NCI-H446 (cell line): ENCODE measurements at places on chromosomes 2 and 18.

DNA sequence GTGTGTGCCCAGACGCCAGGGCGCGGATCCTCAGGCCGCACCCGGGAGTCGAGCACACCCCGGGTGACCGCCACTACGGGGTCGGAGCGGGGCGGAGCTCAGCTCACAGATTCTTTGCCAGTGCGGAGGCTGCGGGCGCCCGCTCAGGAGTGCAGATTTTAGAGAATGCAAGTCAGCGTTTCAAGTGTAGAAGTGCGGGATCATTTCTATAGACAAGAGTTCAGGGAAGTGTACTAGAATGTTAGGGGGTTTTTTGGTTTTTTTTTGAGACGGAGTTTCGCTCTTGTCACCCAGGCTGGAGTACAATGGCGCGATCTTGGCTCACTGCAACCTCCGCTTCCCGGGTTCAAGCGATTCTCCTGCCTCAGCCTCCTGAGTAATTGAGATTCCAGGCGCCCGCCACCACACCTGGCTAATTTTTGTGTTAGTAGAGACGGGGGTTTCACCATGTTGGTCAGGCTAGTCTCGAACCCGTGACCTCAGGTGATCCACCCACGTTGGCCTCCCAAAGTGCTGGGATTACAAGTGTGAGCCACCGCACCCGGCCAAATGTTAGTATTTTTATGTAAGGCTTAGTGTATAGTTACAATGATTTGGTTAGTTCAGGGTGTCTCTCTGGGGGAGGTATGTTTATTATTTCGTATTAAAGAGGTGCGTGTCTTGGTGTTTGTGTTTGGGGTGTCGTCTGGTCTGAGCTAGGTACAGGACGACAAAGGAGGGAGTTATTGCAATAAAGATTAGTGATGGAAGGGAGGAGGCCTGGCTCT lies 619 bp upstream of the FAM168B start:
- DNase-seq: peak; percentile 80

DNA sequence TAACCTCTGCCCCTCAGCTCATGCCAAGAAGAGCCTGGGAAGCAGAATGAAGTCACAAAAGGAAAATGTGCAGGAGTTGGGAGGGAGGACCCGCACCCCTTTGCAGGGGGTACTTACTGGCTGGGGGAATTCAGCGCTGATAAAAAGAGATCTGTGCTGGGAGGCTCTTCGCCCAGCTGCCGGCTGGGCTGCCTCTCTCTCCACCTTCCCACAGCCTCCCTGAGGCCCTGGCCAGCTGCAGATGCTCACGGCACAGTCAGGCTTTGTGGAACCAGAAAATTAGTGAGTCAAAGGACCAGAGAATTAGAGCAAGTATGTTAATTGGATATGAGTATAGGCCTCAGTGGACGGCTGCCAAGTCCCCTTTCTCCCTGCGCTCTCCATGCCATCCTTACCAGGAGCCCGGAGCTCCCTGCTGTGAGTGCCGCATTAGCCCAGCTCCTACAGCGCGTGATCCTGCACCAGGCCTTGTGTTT lies 181.7 kb upstream of the SH3BP4 start:
- peak; percentile 20 for DNase-seq

- no peak for DNase-seq
These were observed at the start of gene RAPGEF4 for GRCh38 chr2:172735582-172736423. TSS of gene RAPGEF4 (plus strand) at chr2:172735845. CDS start at chr2:172735984, 139 bp downstream.

DNA sequence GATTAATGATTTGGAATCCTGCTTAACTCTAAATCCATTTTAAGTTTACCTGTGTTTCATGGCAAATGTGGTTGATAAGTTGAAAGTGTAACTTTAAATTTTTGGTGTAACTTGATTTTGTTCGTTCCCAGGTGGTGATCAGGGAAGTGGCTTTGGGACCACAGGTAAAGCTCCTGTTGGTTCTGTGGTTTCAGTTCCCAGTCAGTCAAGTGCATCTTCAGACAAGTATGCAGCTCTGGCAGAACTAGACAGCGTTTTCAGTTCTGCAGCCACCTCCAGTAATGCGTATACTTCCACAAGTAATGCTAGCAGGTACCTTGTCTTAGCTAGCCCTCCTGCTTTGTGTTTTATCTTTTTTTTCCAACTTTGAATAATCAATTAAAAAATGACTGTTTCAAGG lies 62.8 kb downstream of the AGFG1 start:
- DNase-seq: no peak

- no peak for DNase-seq
These were observed 119.2 kb downstream of the ETAA1 start for GRCh38 chr2:67516362-67516761.

- no peak for DNase-seq
These were observed 75.4 kb downstream of the DYSF start for GRCh38 chr2:71528749-71529148.

GRCh38 chr2:193679847-193680246 lies 1485.1 kb upstream of the TMEFF2 start:
- DNase-seq: no peak

DNA sequence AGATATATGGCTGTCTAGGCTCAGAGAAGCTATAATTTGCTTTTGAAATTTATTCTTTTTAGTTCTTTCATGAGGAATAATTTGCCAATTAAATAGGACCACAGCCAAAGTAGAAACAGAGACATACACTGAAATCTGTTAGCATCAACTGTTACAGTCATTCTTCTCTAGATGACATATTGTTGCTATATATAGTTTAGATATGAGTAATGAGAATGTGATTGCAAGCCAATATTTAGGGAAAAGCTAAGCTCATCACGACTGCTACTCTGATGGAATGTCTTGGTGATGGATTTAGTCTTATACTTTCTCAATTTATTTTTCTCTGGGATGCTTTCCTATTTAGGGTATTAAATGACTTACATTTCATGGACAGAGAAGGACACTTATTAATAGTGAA lies 259.1 kb downstream of the LNPK start:
- DNase-seq: no peak

DNA sequence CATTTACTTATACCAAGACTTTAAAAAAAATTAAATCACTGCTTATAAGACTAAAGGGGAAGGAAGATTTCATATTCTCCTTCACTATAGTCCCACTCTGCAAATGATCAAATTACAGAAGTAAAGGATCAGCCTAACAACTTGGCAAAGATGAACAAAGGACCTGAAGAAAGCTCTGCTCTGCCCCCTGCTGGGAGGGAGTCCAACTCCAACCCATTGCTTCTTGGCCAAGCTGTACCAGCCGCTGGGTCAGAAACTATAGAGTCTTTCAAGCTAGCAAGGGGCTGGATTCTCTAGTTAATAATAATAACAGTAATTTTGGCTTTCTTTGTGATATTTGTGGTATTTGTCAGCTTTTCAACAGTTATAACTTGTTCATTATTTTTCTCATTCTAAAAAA lies 927.0 kb upstream of the CRIM1 start:
- DNase-seq: no peak

DNA sequence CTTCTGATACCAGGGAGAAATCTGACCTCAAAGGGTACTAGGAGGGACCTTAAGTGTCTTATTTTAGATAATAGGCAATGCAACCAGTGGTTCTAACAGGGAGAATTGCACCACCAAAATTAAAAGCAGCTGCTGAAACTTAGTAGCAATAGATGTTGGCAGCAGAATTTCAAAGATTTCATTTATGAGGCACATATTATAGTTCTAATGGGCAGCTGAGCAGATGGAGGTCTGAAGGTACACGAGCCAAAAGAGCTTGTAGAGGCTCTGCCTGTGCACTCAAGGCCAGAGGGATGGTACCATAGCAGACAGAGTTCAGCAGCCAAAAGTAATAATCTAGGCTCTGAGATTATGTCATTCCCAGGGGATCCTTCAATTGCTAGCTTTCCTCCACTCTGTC lies 87.3 kb upstream of the NCKAP5 start:
- DNase-seq: no peak

DNA sequence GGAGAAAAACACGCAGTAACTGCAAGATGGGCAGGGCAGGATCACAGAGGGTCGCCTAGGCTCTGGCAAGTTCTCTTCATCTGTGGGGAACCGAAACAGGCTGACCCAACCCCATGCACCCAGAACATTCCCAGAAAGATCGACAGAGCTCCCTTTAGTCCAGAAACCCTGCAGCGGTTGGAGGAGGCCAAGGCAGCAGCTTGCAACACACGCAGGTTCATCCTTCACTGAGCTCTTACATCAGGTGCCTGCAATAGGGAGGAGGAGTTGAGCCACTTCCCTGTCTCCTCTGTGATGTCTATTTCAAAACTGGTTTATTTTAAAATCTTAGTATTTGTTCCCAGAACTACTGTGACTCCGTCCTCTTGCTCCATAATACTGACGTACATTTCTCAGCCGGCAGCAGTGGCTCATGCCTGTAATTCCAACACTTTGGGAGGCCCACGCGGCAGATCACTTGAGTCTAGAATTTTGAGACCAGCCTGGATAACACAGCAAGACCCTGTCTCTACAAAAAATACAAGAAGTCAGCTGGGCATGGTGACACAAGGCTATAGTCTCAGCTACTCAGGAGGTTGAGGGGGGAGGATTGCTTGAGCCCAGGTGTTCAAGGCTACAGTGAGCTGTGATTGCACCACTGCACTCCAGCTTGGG lies 11.5 kb upstream of the SLC11A1 start:
- DNase-seq: no peak

GRCh38 chr18:24306201-24306600 lies 91.4 kb downstream of the OSBPL1A start:
- no peak for DNase-seq

DNA sequence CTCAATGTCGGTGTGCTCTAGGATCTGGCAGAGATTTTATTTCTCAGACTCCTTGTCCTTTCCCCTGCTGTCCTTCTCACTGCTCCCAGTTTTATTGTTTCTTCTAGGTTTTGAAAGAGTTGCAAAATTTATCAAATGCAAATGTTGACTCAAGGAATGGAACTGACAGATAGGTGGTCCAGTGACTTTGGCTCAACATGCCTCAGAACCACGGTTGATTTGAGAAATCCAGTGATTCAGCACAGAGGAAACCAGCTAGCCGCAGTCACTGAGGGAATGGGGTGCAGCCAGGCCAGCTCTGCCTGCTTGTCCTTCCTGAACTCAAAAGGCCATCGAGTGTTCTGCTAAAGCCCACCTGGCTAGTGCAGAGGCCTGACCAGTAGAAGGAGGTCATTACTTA lies 125.7 kb upstream of the LYPD6 start:
- no peak for DNase-seq

- no peak for DNase-seq
These were observed 225.1 kb downstream of the SH3RF3 start for GRCh38 chr2:109353806-109354745.

DNA sequence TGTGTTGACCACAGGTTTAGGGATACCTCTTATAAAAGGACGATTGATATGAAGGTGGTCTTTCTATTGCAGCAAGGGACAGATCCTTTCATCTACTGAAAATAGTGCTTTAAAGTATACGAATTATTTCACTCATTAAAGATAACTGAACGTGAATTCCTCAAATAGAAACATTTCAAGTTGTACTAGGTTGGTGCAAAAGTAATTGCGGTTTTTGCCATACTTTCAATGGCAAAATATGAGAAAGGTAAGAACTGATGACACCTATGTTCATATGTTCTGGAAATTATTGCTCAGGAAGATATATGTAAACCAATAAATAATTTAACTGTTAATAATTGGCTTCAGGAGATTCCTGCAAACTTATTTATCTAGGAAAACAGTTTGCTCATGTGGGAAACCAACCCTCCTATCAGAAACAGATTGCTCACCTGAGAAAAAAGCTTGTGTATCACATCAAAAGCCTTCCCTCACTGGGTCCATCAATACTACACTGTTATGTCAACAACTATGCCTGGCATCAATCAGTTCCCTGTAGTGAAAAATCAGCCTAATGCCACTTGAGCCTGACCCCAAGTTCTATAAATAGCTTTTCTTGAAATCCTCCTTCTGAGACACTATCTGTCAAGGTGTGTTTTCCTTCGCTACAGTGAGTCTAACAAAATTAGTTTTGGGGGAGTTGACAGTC lies 81.5 kb upstream of the ACSL3 start:
- DNase-seq: no peak

DNA sequence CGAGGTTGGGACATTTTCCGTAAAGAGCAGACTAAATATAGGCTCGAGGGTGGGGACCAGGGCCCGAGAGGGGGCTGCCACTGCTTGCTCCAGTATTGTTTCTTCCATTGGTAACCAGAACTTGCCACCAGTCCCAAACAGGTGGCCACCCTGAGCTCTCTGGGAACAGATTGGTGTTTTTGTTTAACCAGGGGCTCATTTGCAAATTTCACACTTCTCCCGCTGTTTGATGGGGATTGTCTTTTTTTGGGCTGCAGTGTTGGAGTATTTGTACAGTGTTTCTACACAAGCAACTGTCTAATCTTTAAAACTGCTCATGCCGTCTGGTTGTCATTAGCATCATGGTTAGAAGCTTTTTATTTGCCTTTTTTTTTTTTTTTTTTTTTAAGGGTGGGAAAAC lies 8.5 kb downstream of the AGAP1 start:
- no peak for DNase-seq

DNA sequence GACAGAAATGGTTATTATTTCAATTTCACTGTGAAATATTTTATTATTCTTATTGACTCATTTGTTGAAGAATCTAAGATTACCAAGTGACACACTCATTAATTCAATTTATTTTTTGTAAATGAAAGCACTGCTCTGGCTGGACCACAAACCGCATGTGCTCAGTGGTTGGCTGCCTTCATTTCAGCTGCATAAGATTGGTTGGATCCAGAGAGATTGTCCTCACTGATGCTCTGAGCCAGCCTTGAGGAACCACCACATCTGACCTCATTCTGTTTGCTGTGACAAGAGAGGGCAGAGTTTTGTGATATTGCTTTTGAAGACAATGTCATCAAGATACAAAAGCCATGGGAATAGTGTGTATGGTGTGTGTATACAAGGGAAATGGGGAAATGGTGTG lies 192.1 kb downstream of the CYRIA start:
- no peak for DNase-seq

DNA sequence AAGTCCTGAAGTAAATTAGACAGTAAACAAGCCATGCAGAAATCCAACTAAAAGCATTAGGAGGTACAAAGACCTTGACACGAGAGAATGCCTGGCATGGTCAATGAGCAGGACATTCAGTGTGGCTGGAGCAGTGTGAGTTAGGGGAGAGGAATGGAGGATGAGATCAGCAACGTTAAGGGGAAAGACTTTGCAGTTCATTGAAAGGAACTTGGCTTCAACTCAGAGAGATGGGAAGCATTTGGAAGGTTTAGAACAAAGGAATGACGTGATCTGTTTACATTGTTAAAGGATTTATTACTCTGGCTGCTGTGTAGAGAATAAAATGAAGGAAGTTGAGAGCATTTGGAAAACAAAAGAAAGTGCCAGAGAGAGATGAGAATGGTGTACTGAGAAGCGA lies 621.3 kb downstream of the XIRP2 start:
- DNase-seq: no peak
